ENCODE measurements at places on chromosomes 11 and 22.

DNA sequence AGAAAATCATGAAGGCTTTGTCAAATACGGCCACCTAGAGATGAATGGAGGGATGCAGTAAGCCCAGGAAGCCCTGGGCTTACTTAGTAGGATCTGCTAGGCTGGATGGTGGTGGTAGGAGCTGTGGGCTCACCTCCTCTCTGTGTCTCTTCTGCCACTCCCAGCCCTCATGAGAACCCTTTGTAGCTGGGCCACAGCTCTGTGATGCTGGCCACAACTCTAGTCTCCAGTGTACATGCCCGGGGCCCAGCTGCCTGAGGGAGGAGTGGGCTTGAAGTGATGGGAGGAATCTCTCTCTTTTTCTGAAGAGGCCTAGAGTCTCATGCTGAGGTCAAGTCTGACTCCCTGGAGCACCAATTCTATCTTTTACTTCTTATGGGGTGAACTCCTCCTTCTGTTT, 32.4 kb upstream of the SYT13 start:
- no peak for DNase-seq

DNA sequence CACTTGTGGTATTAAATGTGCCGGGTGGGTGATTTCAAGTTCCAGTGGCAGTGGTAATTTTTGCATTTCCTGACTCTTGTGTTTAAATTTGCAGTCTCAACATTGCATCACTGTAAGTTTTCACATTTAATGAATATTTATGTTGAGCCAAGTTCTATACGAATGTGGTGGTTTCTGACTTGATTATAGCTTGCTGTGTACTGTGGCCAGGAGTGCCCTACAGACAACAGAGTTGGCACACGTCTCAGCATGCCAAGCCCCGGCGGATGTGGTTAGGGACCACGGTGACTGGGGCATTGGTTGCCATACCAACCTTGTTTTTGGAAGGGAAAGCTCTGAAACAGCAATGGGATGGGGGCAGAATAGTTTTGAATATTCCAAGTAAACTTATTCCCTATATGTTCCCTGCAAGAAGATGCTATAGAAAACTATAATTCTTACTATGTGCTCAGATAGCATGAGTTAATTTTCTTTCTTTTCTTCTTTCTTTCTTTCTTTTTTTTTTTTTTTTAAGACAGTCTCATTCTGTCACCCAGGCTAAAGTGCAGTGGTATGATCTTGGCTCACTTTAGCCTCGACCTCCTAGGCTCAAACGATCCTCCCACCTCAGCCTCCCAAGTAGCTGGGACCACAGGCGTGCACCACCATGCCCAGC, 16.0 kb downstream of the ZNRF3 start:
- no peak for DNase-seq

- DNase-seq: no peak
Observed at GRCh38 chr22:47168900-47169800, 406.7 kb downstream of the TBC1D22A start.

- DNase-seq: no peak
Observed at GRCh38 chr22:35592418-35592967, 24.6 kb downstream of the MB start.

DNA sequence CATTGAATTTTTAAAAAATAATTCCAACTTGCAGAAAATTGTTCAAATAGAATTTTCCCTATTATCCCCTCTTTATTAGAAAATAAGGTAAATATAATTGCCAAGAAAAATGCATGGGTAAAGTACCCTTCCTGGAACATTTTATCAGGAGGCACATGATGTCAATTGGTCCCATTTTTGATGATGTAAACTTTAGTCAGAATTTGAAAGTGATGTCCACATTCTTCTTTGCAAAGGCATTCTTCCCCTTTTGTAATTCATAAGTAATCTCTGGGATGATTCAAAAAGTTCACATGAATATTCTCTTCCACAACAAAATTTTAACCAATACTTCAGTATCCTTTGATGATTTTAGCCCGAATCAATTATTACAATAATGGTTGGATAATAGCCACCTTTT, 86.9 kb upstream of the ANO3 start:
- DNase-seq: peak; percentile 20

GRCh38 chr11:611001-611996, 4.5 kb downstream of the IRF7 start:
- DNase-seq: no peak

Measured in fibroblast of skin of right quadriceps (primary cell).